ENCODE measurements at places on chromosomes 16 and 17.
A peak's percentile ranks its signal among the peaks of the same experiment; 100 is the strongest.

DNA sequence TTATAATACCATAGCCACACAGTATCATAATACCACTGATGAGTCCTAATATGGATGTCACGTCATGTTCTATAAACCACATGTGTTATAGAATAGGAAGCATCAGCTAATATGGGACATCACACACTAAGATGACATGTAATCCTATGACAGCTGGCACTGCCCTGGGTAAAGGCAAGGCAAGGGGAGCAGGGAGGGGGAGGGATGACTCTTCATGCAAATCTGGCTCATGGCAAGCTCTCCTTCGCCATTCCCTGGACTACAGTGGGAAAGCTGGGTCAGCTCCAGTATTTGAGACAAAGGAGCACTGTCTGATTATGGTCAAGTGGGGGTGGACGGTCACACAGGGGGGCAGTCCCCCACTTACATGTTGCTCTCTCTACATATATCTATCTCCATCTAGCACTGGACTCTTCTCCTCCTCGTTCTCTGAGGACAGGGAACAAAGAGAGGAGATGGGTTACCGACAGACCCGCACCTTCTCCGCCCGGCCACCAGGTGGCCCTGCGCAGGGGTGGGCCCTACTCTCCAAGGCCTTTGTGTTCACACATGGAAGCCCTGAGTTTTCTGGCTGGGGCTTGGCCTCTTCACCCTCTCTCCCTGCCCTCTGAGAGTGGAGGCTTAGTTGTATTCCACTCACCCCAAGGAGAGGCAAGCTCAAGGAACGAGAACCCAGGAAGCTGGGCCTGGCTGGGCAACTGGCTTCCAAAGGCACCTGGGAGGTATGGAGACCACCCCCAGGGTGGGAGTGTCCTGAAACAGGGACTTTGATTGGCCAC, 23.4 kb upstream of the MPO start:
- peak; percentile 66 for DNase-seq

DNA sequence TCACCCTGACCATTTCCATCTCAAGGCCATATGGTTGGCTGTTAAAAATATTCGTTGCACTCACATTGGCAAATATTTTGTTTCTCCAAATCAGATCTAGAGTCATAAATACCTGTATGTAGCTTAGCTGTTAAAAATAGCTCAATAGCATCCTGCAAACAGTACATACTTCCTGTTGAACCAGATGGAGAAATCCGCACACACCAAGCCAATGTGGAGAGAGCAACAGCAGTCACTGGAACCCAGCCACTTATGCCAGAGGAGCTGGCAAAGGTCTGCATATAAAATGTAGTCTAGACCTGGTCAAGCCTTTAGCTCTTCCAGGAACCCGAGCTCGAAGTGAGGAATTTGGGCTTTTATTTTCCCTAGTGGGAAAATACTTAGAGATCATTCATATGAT, 146.4 kb upstream of the KCNJ16 start:
- no peak for DNase-seq

GRCh38 chr16:51490866-51491265, 339.8 kb upstream of the SALL1 start:
- no peak for DNase-seq

GRCh38 chr17:76421044-76421407, 31.9 kb downstream of the UBE2O start:
- DNase-seq: no peak

- DNase-seq: peak; percentile 67
Measured at GRCh38 chr17:412211-413015, 59.8 kb upstream of the RPH3AL start.
